ENCODE measurements at places on chromosomes 7 and 10.

DNA sequence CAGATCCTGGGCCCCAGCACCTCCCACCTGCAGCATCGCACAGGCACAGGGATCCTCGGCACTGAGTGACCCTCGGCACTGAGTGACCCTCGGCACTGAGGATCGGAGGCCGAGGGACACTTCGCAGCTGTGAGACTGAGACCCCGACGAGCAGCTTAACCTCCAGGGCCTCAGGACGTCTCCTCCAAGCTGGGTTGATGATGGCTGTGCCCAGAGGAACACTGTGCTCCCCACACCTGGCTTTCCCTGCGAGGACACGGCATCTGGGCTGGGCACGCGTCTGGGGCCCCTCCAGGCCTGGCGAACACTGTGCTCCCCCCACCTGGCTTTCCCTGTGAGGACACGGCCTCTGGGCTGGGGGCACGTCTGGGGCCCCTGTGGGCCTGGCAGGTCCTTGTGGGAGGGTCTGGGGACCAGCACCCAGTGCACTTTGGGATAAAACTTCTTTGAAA is 158.3 kb upstream of the PPP2R2D start:
- DNase-seq = no peak

- no peak for DNase-seq
These were observed 11.8 kb downstream of the NANOS1 start for GRCh38 chr10:119041326-119041725.

DNA sequence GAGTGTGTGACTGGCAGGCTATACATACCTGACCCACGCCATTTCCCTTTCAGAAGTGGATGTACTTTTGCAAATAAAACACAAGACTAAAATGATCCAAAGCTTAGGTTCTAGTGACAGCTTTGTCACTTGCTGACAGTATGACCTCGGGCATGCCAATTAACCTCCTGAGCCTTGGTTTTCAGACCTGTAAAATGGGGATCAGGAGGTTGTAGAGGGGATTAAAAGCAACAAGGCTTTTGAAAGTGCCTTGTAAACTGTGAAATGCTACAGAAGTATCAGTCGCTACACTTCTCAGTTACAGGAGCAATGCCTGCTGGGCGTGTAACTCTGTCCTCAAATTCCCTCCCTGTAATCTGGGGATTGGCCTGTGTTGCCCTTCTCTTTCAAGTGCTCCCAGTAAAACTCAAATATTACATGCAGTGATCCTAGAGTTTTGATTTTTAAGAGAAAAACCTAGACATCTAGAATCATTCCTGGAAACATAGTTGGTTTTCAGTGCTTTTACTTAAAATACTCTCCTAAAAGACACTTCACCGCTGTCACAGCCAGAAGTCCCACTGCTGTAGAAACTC is 8.8 kb upstream of the GRB10 start:
- DNase-seq = no peak

GRCh38 chr7:191981-192649 is at the start of gene FAM20C:
Gene FAM20C, plus strand, starts transcription at chr7:192571. Its CDS starts 629 bp downstream, at chr7:193200.
- no peak for DNase-seq

DNA sequence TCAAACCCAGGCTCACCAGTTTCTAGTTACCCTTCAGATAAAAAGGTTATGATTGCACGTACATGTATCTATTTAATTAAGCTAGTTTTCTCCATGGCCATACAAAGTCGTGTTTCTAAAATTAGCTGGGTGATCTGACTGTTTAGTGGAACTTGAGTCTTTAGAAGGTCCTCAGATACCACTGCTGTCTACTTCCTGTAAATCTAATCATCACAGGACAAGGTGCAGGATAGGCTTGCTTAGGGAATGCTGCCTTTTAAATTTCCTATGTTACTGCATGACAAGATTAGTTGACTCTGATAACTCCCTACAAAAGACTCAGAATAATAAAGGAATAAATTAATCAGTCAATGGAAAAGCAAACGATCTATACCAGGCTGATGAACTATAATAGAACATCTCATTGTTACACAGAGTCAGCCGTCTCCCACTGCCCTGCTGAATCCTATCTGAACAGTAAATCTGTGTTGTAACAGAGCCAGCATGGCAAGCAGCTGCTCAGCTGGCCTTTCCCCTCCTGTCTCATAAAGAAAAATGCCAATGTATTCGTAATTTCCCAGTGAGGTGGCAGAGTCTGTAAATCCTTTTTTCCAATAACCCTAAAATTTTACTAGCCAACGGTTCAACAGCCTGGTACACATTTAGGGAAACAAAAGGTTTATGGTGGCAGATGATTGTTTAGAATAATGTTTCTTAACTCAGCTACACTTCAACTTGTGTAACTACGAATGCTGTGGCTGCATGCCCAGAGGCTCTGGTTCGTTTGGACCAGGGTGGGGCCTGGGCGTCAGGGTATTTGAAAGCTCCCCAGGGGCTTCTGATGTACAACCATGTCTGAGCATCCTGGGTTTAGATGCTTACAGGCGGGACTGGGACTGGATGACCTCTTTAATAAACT is 318.0 kb downstream of the PAXIP1 start:
- no peak for DNase-seq

DNA sequence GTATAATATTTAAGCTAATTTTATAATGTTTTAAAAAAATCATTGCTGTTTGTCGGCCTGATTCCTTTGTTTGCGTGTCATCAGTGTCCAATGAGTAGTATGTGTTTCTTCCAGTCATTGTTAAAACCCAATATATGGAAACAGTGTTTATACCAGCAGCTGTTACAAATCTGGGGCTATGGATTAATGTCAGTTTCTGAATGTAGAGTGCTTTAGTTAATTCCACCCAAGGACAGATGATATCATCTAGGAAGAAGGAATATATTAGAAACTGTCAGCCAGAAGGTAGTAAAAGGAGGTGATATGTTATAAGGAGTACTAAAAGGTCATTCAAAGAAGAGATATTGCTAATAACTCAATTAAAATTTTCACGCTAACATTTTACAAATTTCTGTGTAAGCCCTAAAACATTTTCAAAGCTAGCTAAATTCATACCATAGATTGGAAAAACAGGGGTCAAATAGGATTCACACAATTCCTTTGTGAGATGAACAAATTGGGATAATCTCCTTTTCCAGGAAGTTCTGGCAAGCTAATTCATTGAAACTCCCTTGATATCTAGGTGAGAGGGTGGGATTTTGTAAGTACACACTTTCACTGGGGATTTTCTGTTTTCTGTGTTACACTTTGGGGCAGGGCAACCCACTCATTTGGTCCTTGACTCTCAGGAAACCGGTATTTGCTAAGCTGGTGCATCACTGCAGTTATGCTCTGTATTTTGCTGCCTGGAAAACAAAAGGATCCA is 448.8 kb downstream of the LRMDA start:
- no peak for DNase-seq

DNA sequence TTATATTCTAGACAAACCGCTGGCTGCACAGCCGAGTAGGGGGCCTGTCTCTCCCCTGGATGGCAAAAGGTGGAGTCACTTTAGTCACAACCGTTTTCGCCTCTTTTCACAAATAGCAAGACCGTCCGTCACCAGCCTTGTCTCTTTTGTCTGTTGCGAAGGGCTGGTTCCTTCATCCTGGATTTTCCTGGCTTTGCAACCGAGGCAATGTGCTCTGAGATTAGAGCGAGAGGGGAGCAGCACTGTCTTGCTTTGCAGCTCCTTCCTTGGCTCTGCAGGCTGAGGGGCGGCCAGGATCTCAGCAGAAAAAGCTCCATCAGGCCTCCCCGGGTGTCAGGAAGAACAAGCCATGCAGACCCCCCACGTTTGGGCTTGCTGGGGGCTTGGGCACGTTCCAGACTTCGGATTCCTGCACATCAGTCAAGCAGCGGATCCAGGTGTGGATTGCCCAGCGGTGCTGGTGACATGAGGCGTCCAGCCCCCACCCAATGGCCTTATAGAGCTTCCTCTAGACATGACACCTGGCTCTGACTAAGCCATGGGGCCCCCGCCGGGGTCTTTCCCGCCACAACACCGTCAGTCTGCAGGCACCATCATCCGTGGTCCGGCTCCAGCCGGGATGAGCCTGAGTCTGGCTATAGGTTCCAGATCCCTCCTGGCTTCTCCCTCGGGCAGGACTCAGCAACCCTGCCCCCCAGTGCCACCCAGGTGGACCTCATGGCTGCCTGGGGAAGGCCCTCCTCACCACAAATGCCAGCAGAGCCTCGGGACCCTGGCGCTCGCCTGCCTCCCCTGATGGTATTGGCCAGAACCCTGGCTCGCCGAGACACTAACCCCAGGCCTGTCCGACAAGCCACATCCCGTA is 467.6 kb upstream of the FOXK1 start:
- no peak for DNase-seq

DNA sequence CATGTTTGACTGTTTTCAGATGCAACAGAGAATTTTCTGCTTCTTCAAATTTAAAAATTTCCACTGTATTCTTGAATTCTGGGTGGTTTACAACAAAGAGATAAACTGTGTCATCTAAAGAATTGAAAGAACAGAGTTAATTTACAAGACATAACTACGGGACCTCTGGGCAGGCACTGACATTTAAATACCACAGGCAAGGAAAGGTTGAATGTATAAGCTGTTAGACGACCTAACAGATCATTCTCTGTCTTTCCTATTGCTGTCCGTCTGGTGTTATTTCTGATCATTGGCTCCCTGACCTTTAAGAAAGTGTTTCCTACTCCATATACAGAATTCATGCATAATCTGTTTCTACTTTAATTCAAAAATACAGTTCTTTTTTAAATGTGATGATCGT is 15.5 kb upstream of the PON3 start:
- DNase-seq = no peak

DNA sequence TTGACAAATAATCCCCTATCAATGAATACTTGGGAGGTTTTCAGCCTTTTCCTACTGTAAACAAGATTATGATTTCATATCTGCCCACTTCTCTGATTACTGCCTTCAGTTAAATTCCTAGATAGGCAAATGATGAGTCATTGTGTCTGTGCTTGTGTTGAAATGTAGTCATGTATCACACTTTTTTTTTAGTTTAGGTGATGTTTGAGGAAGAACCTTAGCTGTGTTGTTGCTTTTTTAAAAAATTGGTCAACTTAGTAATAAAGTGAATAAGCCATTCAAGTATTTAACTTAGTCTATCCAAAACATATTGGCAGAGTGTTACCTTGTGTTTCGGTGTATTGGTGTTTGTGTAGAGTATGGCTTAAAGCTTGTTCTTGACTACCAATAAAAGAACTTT is 60.0 kb downstream of the WAC start:
- DNase-seq = no peak

- no peak for DNase-seq
These were observed 15.2 kb downstream of the PROSER2 start for GRCh38 chr10:11838298-11838852.

GRCh38 chr7:25940086-25940906 is 211.7 kb upstream of the NFE2L3 start:
- no peak for DNase-seq

- DNase-seq = no peak
These were observed 105.6 kb downstream of the NSUN6 start for GRCh38 chr10:18545621-18546305.

DNA sequence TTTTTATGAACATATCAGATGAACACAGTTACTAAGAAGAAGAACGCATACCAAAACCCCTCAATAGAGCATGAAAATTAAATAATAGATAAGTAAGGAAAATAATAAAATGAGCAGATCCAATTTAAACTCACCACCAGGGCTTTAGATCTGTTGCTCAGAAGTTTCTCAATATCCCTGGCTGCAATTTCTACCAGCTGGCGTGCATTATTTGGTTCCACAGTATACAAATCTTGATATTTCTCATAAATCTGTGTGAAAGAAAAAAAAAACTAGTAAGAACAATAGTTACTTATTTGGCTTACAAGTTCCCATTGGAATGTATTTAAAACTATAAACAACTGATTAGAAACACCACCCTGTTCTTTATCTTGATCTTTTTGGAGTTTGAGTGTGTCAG is 108.6 kb downstream of the CACNA2D1 start:
- DNase-seq = no peak

DNA sequence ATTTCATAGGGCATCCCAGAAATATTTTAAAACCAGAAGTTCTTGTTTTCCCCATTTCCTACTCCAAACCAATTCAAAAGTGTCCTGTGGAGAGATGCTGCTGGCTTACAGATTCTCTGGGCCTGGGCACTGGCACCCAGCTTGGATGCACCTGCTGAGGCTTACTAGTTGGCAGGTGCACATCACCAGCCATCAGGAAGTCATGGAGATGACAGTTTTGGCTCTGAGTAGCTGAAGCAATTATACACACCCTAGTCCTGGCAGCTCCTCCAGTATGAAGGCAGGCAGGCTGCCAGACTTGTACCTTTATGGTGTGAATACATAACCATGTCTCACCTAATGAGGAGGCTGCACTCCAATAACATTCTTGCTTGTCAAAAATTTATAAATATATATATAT is 276.6 kb upstream of the GHITM start:
- no peak for DNase-seq

DNA sequence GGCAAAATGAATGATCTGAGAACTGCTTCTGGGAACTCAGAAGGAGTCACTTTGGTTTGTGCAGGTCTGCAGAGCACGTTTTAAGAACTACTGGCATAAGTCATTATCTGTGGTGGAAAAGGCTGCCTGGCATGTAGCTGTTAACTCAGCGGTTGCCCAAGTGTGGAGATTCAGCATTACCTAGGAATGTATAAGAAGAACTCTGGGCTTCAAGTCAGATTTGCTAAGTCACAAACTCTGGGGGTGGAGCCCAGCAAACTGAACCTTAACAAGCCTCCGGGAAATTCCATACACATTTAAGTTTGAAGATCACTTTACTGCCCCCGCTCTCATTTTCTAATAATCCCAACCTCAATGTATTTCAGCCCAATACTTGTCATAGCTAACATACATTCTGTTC is 31.1 kb downstream of the PLXDC2 start:
- no peak for DNase-seq

DNA sequence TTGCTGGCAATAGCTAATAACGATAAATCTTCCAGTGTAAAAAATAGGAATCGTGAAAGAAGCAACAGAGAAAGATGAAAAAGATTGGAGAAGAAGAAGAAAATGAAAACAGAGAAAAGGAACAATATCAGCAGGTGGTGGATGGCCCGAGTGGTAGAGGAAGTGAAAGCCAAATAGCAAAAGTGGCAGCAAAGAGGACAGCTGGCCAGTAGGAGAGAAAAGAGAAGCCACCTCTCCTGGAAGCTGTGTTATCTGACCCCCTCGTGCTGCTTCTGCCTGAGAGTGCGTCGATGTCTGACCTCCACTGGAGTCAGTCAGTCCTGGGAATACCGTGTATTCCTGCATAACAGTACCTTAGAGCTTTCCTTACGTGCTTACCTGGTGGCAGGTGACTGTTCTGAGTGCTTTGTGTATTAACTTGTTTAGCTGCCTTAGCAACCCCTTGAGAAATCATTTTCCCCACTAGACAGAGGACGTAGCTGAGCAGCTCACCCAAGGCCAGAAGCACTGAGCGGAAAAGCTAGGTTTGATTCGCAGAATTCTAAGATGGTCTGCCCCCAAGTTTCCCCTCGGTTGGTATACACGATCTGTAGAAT is 88.3 kb downstream of the CHN2 start:
- no peak for DNase-seq

- DNase-seq = no peak
These were observed 122.9 kb downstream of the RALA start for GRCh38 chr7:39746103-39746819.

GRCh38 chr7:158979635-158980351 is 123.4 kb downstream of the DYNC2I1 start:
- no peak for DNase-seq

GRCh38 chr10:97707134-97707861 is 6.2 kb upstream of the MARVELD1 start:
- no peak for DNase-seq
